ENCODE measurements at places on chromosomes 16 and 17. TPM values are rescaled to one million over a fixed set of nuclear protein-coding genes. Genes with fewer than 3 reads are reported as not detected.

- DNase-seq, result no peak
These were observed 444.0 kb downstream of the XYLT1 start for GRCh38 chr16:17026600-17027242.

DNA sequence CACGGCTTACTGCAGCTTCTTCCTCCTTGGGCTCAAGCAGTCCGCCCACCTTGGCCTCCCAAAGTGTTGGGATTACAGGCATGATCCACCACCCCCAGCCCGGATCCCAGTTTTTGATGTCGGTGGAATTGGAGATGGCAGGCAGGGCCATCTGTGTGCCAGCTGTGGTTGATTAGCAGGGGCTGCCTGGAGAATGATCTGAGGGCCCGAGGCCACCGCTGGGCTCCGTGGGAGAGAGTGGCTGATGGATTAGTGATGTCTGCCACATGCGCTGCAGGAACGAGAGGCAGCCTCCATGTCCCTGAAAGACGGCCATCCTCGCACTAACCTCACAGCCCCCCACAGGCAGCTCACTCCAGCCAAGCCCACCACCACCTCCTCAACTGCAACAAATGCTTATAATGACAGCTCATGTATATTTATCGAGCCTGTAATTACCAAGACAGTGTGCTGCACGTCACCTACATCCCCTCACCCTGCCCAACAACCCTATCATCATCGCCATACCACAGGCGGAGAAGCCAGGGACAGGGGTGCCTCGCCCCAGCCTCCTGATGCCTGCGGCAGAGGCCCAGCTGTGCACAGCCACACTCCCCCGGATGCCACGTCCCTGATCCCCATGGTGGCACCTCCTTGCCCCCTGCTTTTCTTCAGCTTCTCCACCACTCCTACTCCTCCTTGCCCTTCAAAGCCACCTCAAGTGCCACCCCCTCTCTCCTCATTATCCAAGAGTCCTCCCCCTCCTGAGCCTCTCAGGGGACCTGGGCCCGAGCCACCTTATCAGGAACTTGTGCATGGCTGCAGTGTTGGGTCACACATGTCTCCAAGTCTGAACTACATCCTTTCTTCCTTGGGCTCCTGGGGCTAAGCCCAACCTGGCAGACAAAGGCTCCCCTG, 33.2 kb downstream of the ACTG1 start:
- no peak for DNase-seq

The ATP5PD gene
- 213 TPM for polyA plus RNA-seq

GRCh38 chr17:45834471-45835396, 9.9 kb upstream of the SPPL2C start:
- DNase-seq, result no peak

- DNase-seq, result no peak
These were observed 20.7 kb downstream of the MYBBP1A start for GRCh38 chr17:4534515-4534914.

- peak; percentile 25 for DNase-seq
These were observed 20.5 kb downstream of the EFTUD2 start for GRCh38 chr17:44878627-44879221.

The MYH11 gene
- 53.0 TPM for polyA plus RNA-seq

GRCh38 chr16:4536391-4537106, 2.0 kb downstream of the CDIP1 start:
- no peak for DNase-seq

The OTOP3 gene
- polyA plus RNA-seq, result not detected

- DNase-seq, result no peak
These were observed 34.8 kb downstream of the IST1 start for GRCh38 chr16:71930013-71930563.

GRCh38 chr16:57151369-57151768, 34.5 kb downstream of the PSME3IP1 start:
- DNase-seq, result no peak
